ENCODE measurements at places on chromosomes 13 and 19.

DNA sequence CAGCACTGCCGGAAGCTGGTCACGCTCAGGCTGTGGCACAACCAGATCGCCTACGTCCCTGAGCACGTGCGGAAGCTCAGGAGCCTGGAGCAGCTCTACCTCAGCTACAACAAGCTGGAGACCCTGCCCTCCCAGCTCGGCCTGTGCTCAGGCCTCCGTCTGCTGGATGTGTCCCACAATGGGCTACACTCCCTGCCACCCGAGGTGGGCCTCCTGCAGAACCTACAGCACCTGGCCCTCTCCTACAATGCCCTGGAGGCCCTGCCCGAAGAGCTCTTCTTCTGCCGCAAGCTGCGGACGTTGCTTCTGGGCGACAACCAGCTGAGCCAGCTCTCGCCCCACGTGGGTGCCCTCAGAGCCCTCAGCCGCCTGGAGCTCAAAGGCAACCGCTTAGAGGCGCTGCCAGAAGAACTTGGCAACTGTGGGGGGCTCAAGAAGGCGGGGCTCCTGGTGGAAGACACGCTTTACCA lies 3.2 kb upstream of the MAP2K7 start:
- no peak for DNase-seq

GRCh38 chr19:48490981-48491792 lies 20.4 kb downstream of the LMTK3 start:
- no peak for DNase-seq

DNA sequence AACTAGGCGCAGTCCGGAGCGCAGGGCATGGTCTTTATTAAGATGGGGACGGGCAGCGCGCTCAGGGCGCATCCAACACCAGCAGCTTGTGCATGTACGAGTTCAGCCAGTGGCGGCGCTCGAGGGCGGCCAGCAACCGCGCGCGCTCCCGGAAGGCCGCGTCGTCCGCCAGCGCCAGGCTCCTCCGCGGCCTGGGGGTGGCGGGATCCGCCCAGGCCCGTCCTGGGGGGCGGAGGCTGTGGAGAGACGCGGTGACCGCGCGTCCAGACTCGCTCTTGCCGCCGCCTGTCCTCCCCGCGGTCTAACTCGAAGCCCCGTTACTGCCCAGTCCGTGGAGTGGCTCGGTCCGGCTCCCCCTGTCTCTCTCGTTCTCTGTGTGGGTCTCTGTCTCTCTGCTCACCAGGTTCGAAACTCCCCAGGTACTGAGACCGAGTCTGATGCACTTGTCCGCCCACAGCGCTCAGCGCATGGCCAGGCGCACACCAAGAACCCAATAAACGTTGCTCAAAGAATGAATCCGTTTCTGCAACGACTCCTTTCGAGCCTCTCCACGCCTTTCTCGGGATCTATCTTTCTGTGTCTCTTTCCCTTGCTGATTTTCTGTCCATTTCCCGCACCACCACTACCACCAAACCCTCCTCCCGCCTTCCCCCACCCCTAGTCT lies 702 bp downstream of the PTH2 start:
- DNase-seq = peak; percentile 58

DNA sequence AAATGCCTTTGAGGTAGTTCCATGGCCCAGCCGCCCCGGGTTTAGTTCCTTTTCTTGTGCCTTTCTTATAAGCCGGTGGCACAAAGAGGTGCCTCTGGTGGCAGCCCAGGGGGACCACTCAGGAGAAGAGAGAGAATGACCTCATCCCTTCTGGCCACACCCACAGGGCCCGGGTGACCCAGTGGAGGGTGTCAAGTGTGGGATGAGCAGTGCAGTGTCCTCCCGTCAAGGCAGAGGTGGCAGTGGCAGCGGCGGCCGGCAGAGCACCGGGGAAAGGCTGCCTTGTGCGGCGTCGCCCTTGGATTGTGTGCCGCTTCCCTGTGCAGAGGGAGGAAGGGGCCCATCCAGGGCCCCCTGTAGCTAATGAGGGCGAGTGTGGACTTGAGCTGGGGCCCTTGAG lies 47.9 kb downstream of the KDM4B start:
- DNase-seq = no peak

DNA sequence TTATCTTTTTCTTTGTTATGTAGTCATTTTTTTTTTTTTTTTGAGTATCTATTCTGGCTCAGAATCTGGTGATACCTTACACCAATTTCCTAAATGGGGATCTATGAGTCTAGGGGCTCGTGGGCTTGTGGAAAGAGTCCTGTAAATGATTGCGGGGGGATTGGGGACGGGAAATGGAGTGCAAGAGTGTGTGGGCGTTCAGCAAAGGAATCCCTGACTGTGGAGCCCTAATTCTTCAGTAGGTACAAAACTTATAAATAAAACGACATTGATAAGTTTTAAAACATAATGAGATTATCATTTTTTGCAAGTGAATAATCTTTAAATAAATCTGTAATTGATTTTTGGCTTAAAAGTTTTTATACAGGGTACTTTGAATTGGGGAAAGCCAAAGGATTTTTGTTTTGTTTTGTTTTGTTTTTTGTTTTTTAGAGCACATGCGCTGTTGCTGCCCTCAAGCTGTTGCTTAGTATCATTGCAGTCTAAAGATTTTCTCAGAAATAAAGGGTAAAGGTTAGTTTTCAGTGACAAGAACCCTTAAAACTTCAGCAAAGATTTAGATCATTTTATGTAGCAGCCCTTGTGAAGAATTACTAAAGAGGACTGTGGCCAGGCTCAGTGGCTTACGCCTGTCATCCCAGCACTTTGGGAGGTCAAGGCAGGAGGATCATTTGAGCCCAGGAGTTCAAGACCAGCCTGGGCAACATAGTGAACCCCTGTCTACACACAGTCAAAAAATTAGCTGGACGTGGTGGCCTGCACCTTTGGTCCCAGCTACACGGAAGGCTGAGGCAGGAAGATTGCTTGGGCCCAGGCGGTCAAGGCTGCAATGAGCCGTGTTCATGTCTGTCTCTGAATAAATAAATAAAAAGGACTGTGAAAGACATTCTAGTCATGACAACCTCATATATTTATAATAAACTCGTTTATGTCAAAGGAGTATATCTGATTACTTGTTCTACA lies 1.7 kb downstream of the ERCC5 start:
- DNase-seq = no peak
